ENCODE measurements at places on chromosomes 2 and 18.

- DNase-seq = no peak
Measured at GRCh38 chr2:15818318-15818753, 122.0 kb upstream of the MYCN start.

- DNase-seq = no peak
Measured at GRCh38 chr2:122263746-122264145, 508.3 kb downstream of the TSN start.

DNA sequence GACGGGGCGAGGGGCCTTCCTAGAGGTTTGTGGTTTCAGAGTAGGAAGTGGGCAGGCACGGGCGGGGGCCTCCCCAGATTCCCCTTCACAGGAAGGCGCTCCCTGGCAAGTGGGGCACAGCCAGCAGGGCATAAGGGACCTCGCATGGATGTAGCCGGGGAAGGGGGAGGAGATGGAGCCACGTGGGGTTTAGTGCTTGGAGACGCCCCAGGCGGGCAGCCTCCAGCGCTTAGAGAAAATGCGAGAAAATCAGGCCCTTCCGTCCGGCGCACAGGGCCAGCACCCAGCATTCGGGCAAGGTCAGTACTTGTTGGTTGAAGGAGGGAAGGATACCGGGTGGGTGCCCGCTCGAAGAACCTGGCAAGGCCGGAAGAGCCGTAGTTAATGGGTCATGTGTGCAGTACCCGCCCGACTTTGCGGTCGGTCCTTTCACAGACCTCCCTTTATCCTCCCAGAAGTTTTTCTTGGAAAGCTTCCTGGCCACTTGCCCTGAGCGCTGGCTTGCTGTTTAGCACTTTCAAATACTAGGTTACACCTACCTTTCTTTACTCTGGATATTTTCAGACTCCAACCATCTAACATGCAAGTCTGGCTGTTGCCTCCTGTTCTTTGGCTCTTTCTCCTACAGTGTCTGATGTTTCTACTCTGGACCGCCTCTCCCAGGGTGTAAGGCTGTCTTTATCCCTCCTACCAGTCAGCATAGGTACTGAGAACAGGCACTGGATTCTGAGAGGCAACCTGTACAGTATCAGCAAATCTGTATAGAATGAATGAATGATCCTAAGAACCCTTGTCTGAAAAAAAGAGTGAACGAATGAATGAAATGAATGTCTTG lies 78.1 kb downstream of the CIB4 start:
- no peak for DNase-seq

DNA sequence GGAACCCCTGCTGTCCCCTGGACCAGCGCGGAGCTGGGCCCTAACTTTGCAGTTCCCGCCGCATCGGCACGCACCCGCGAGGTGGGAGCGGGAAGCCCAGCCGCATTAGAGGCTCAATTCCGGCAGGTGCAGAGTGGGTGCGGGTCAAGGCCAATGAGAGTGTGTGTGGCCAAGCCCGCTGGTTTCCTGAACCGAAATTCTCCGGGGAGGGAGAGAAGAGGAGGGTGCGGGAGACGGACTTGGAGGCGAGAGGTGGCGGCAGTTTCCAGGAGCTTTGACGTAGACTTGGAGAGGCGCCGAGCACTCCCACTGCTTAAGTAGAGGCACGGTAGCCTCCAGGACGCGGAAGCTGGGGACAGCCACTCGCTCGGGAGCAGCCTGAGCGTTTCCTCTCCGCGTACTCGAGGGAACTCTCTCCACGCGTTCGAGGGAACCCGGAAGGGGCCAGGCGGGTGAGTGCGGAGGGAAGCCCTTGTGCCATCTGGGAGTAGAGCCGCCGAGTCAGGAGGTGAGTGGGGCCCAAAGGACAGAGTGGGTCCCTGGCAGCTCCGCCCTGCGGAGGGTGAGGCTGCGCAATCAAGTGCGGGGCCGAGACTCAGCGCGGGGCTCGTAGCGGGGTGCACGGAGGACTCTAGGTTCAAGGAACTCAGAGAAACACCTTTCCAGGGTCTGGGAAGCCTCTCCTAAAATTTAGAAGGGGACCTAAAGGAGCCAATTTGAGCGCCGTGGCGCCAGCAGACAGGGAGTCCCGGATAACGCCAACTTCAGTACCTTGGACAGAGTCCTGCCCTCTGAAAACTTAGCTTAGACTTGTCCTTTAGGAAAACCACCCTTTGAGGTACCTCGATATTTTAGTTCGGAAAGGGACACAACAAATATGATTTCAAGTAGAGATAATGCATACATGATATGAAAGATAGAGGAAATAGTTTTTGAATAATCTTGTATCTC lies at the start of gene FAM237A:
Gene FAM237A, plus strand, starts transcription at position 413 of the 951 bp plus-strand sequence. CDS start 1,750 bp downstream, outside the sequence.
- DNase-seq = peak; percentile 8

DNA sequence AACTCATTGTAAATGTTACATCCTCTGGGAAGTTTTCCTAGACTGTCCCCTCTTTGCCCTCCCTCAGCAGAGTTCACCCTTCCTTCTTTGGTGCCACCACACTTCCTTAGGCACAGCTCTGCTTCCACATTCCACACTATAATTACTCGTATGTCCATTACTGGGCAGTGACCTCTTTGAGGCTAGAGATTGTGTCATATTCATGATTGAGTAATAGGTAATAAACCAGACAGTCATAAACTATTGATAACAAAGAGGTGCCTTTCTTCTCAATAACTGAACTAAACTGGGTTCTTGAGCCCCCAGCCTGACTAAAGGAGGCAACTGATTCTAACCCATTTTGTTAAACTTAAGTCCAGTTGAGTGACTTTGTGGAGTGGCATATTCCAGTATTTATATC lies 28.3 kb downstream of the MYO3B start:
- no peak for DNase-seq

DNA sequence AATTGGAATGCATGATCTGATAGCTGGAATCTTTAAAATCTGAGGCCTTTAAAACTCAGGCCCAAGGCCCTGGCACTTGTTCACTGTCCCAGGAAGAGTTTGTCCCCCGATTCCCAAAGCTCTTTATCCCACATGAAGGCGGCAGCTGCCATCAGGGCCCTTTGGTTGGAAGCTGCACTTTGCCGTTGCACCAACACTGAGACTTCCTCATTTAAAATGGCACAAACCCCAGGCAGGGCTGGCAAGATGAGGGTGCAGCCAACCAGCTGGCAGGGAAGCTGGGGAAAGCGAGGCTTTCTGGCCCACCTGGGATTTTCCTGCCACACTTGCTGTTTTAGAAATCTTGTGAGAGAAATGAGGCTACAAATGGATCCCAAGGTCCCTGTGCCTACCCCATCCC lies 6.3 kb downstream of the FLACC1 start:
- no peak for DNase-seq

- no peak for DNase-seq
Measured at GRCh38 chr2:212364112-212364985, 174.3 kb downstream of the ERBB4 start.

DNA sequence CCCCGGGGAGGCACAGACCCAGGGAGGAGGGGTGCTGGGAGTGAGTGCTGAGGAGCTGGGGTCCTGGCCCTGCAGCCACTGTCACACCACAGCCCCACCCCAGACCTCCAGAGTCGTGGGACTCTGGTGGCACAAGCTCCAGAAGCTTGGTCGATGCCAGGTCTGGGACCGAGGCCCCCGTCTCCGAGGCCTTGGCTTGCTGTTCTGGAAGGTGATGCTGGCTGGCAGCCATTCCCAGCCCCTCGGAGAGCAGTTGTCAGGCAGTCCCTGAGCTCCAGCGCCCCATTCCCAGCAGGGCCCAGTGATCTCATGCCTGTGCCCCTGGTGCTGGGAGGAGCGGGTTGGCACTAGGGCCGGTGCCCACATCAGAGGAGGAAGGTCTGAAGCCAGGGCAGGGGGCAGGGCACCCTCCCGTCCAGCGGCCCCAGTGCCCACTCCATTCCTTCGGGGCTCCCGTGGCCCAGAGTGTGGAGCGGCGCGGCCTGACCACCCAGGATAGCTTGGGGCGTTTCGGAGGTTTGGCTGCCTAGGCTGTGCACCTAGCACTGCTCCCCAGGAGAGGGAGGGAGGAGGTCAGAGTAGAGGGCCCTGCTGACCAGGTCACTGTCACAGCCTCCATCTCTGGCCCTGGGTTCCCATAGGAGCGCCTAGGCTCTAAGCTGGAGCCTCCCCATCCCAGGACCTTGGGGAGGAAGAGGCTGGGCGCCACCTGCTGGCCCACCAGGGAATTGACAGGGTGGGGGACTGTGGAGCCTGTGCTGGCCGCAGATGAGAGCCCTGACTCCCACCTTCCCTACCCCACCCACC lies 16.8 kb upstream of the ALPI start:
- DNase-seq = no peak

DNA sequence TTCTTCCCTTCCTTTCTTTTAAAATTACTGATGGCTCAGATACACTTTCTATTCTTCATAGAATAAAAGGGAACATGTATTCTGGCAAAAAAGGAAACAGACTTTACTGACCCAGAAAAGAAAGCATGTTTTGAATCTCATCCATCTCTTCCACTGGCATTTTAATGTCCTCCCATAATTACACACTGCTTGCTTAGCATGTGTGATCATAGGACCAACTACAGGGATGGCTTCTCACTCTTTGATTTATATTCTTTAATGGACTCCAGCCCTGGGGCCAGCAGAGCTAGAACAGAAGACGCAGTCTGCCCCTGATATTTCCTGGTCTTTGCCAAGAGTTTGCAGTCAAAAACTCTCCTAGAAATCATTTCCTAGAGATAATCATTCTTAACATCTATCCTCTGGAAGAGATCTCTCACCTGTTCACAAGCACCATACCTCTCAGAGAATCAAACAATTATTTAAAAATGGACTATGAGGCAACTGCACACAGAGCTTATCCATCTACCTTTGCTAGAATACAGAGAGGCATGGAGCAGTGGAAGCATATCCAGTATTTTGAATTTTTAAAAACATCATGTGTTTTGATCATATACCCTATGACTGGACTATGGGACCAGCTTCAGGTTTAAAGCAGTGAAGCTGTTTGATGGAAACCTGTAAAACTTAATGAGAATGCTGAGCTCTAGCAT lies 429.1 kb downstream of the NRXN1 start:
- DNase-seq = no peak

GRCh38 chr2:37323781-37324535 lies 675 bp downstream of the PRKD3 start:
- no peak for DNase-seq

- no peak for DNase-seq
Measured at GRCh38 chr18:53153281-53153680, 813.3 kb downstream of the DCC start.

GRCh38 chr2:222424729-222425671 lies 657 bp downstream of the SGPP2 start:
- no peak for DNase-seq

- no peak for DNase-seq
Measured at GRCh38 chr2:119486886-119487285, 37.4 kb downstream of the SCTR start.

DNA sequence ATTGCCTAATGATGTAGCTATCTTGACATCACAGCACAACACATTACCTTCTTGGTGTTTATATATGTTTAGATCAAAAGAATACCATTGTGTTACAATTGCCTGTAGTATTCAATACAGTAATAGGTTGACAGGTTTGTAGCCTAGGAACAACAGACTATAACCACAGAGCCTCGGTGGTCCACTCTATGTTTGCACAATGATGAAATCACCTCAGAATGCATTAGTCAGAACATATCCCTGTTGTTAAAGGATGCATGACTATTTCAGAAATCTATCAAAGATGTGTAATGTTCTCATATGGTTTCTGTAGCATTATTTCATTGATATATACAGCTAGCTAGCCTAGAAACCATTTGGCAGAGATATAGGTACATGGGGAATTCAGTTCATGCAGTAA lies 8.9 kb downstream of the METTL5 start:
- DNase-seq = no peak

GRCh38 chr2:60745761-60746160 lies 10.3 kb upstream of the PAPOLG start:
- DNase-seq = no peak

DNA sequence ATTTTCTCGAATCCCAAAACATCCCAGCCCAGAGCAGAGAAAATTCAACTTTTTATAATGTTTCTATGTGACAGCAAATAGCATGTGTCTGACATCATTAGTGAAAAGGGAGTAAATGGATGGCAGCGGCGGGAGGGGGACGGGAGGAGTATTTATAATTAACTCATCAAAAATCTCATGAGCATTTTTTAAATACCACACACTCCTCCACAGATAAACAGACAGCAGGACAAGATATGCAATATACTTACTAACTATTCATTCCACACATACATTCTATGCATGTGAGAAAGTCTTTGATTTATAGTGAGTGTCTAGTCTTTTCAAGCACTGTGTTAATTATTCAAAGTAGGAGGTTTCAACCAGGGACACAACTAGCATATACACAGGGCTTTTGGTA lies 107.6 kb downstream of the LRP2 start:
- no peak for DNase-seq

- DNase-seq = no peak
Measured at GRCh38 chr2:50956886-50957285, 75.0 kb downstream of the NRXN1 start.

All from NCI-H524 treated with DMSO at 0.1 percent for 48 hours (cell line).